H9 (cell line): ENCODE measurements at places on chromosomes 16 and 17. TPM values are rescaled to one million over a fixed set of nuclear protein-coding genes. Genes with fewer than 3 reads are reported as not detected.

GRCh38 chr17:34993031-34993430 is 12.7 kb downstream of the LIG3 start:
- DNase-seq: no peak

- peak; percentile 68 for DNase-seq
Measured at GRCh38 chr17:18261146-18261515, 669 bp downstream of the MIEF2 start.

DNA sequence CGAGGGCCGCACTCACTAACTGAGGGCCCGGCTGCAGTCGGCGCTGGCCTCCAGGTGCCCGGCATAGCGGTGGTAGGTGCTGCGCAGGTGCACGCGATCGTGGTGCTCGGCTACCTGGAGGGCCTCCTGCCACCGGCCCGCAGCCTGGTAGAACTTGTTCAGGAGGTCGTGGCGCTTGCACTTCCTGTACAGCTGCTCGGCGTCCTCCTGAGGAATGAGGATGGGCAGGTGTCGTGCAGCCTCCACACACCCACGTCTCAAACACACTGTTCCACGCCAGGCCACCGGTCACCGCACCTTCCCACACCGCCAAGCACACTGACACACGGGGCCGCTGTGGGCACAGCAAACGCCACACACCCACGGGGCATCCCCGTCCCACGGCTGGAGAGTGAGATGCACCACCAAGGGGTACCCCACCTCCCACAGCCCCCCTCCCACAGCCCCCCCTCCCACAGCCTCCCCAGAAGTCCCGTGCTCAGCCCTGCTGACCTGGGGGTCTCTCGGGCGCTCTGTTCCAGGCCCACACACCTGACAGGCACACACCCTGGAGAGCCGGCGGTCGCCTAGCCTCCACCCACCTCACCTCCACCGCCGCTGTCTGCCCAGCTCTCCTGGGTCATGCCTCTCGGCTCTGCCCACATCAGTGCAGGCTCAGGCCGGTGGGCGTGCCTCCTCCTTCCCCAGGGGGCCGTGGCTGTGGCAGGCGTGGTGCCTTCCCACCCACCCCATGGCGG is 7.4 kb upstream of the TMEM204 start:
- DNase-seq: no peak

- no peak for DNase-seq
Measured at GRCh38 chr16:71974068-71974818, 26.0 kb downstream of the PKD1L3 start.

The PCYT2 gene
- total RNA-seq: 24.5 and 24.9 TPM in 2 replicates

- peak; percentile 46 for DNase-seq
Measured at GRCh38 chr17:32445074-32445415, 735 bp downstream of the PSMD11 start.

- DNase-seq: no peak
Measured at GRCh38 chr16:88773812-88774291, 11.2 kb downstream of the PIEZO1 start.

DNA sequence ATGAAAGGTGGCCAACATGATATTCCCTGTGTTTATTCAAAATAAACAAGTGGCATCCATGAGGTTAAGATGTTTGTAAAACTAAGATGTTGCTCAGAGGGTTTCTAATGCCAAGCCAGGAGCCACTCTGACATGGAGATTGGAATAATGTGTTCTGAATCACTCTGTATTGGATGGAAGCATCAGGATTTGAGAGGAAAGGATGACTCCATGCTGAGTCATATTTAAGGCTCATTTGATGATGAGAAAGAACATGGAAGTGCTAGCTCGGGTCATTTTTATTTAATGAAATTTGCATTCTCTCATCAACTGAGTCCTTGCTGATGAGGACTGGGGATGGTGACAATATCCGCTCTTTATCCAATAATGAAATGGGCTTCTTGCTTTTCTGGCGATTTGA is 6.2 kb downstream of the VAT1L start:
- no peak for DNase-seq

- no peak for DNase-seq
Measured at GRCh38 chr17:14781123-14781522, 480.2 kb downstream of the HS3ST3B1 start.

DNA sequence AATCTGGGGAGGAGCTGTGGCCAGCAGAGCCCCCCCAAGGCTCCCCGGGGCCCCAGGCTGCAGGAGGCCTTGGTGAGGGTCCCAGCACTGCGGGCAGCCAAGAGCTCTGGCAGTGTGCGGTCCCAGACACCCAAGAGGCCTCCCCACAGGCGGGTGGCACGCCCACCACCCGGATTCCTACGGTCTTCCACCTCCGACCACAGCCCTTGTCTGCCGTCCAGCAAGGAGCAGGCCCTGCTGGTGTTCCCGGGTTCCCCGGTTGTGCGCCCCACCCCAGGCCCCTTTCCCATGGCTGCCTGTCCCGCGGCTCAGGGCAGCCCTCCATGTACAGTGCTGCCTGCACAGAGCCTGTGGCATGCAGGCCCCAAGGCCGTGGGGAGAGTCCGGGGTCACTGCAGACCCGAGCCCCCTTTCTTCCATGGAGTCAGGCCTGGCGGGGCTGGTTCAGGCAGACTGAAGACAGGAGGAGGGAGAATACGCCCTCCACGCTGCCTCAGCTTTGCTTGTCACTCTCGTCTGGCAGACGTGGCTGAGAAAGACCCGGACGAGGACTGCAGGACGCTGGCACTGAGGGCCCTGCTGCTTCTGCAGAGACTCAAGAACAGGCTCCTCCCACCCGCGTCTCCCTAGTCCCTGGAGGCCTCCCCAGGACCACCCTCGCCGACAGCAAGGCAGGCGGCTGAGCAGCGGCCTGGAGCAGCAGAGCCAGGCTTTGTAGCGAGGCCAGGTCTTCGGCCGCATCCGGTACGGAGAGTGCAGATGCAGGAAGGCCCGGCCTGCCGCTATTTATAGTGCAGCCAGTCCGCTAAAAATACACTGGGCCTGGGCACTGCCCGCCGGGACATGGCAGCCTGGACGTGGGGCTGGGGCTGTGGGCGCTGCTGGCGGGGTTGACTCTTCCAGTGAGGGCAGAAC is 16.4 kb downstream of the TELO2 start:
- no peak for DNase-seq

DNA sequence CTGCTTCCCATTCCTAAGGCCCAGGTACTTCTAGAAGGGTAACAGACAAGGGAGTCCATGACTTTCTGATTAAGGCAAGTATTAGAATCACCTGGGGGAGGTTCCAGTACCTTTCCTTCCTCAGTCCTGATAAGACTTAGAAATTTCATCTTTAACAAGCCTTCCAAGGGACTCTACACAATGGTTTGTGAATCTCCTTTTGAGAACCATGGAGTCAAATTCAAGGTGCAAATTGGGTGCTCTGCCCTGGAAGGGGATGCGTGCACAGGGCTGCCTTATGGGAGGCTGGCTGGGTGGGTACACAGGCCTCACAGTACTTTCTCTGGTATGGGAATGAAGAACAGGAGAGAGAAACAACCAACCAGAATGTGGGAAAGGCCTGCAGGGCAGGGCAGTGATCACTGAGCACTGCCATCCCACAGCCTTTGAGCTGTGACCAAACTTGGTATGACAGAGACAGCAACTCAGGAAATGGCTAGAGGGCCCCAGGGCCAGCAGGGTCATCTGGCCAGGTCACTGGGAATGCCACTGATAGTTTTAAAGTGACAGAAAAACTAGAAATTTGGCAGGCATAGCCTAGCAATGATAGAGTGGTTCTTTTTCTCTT is 3.6 kb upstream of the TMIGD1 start:
- no peak for DNase-seq

GRCh38 chr17:69690531-69690930 is 276.0 kb downstream of the MAP2K6 start:
- DNase-seq: no peak

- peak; percentile 26 for DNase-seq
Measured at GRCh38 chr17:66466106-66466820, 163.8 kb downstream of the PRKCA start.

- no peak for DNase-seq
Measured at GRCh38 chr17:78394209-78394608, 15.8 kb downstream of the PGS1 start.

DNA sequence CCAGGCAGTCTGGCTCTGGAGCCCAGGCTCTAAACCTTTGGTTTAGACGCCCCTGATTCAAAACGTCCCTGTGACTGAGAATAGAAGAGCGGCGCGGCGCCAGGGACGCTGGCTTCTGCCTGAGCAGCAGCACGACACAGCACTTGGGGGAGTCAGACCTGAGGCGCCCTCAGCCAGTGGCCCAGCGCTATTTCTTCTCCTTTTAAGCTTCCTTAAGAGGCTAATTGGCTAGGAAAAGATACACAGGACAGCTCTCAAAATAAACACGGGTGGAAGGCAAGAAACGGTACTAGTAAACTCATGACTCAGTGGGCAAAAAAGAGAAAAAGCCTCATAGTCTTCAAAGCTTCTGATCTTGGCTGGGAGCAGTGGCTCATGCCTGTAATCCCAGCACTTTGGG is 34.9 kb downstream of the GTF3C1 start:
- DNase-seq: no peak

The DNAI2 gene
- not detected in 2 replicates for total RNA-seq

- DNase-seq: no peak
Measured at GRCh38 chr17:41256291-41256685, 1.1 kb downstream of the KRTAP9-9 start.

GRCh38 chr17:66790501-66791061 is 44.3 kb upstream of the CACNG5 start:
- no peak for DNase-seq

- DNase-seq: no peak
Measured at GRCh38 chr16:85812031-85812807, 12.7 kb downstream of the COX4I1 start.

- no peak for DNase-seq
Measured at GRCh38 chr17:50923611-50924010, 57.5 kb upstream of the TOB1 start.

The COL1A1 gene
- 104 and 112 TPM in 2 replicates for total RNA-seq

- peak; percentile 18 for DNase-seq
Measured at GRCh38 chr16:49455181-49455990, 81.8 kb downstream of the C16orf78 start.

The MYADML2 gene
- 0.13 and 0.22 TPM in 2 replicates for total RNA-seq

The ARRB2 gene
- 75.3 and 81.1 TPM in 2 replicates for total RNA-seq

The FBXL20 gene
- total RNA-seq: 18.2 and 18.4 TPM in 2 replicates
